Sigmoid colon (tissue), 7 donors: ENCODE measurements at places on chromosomes 5 and 9. TPM values are rescaled to one million over a fixed set of nuclear protein-coding genes. Genes with fewer than 3 reads are reported as not detected.
A peak's percentile ranks its signal among the peaks of the same experiment; 100 is the strongest.

GRCh38 chr5:152505442-152506042 is 100.5 kb upstream of the NMUR2 start:
- no peak for DNase-seq

Gene PHF24
- polyA plus RNA-seq: 0.60 TPM

- no peak for DNase-seq
Measured at GRCh38 chr9:13845460-13845859, 468.5 kb downstream of the NFIB start.

DNA sequence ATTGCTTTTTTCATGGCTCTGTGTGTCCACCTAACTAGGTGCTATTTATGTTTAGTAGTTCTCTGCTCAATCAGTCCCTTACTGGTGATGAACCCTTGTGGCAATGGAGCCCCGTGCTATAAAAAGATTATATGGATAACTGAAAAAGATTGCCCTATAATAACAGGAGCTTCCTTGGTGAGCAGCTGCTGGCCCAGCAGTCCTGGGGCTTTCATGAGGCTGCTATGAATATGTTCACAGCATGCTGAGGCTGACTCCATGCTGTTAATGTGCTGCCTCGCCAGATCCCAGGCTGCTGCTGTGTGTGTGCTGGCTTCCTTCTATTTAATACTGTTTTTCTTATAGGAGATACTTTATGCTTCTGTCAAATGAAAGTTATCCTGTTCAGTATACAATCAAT is 357.5 kb downstream of the TAF11L14 start:
- no peak for DNase-seq

GRCh38 chr9:93096811-93097382 is 880 bp downstream of the CARD19 start:
- DNase-seq: peak; percentile 69

DNA sequence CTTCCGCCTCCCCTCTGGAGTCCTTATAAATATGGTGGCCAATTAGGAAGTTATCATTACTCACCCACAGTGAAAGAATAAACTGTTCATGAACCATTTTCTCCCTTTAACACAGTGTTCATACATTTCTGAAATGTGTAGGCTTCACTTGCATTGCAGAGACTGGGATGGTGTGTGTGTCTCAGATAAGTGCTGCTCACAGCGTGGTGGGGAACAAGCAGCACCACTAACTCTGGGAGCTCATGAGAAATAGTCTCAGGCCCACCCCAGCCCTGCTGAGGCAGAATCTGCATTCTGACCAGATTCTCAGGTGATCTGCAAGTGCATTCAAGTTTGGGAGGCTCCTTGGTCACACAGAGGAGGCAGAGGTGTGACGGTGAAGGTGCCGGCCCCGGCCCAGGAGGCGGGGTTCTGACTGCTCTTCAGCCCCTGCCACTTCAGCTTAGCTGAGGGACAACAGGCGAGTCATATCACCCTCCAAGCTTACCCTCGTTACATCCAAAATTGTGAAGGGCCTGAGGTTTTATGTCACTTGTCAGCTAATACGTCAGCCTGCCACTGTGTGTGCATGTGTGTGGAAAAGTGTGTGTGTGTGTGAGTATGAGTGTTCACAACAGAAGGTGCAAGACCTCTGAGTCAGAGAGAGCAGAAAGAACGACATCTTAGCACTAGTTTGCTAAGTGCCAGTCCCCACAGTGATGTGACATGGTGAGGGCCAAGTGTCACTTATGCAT is 34.7 kb downstream of the DAP start:
- DNase-seq: no peak

DNA sequence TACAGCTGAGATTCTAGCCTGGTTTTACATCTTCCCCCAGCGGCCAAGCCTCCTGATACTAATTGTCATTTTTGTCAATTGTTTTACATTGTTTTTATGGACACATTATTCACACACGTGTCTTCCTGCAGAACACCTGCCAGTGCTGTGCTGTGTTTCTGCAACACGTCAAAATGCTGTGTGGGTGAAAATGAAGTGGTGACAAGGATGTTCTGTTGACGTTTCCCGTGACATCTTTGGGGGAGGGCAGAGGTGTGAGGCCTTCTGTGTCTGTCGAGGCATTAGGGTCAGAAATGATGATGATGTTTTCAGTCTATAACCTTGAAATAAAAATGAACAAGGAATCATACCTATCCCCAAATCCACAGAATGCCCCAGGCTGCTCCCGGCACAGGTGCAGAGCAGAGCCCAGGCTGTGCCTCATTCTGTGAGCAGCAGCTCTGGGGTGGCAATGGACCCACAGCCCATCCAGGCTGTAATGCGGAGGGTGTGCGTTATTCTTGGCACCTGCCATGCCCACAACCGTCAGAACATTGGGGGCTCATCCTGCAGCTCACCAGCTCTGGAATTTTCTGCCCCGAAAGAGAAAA is 23.6 kb upstream of the CEP72 start:
- DNase-seq: peak; percentile 43

Gene BARHL1
- polyA plus RNA-seq: not detected

DNA sequence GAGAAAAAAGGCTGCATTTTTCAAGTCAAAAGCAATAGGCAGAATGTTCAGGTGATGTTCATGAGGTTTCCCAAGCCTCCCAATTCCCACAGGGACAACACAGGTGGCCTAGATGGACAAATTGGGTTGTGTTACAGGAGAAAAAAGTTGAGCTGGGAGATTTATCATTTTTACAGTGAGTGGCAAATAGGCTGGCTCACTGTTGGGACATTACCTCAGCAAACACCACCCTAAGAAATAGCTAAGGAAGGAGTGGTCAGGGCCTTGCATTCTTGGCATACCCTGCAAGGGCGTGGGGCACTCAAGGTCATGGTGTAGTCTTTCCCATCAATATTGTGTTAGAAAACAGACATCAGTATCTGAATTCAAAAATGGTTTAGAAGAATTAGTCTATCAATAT is 23.3 kb upstream of the CPLANE1 start:
- DNase-seq: no peak

DNA sequence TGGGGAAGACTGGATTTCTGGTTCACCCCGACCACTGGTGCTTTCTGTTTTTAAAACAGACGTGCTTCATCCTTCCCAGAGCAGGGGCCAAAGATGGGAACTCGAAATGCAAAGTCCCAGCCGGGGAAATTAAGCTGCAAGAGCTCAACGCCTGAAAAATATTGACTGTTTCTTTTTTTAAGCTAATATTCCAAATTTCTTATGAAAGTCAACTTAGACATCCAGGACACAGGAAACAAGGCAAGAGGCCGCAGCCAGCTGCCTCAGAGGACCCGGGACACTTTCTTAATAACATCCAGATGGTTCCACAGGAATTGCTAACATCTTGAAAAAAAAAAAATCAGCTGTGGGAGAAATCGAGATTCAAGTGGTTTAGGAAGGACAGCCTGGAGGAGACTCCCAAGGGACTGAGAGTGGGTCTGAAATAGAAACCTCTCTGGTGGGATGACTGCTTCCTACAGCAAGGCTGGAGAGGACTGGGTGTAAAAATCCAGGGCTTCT is 144.9 kb downstream of the FGF1 start:
- DNase-seq: peak; percentile 86

Gene C1QTNF2
- not detected for polyA plus RNA-seq

DNA sequence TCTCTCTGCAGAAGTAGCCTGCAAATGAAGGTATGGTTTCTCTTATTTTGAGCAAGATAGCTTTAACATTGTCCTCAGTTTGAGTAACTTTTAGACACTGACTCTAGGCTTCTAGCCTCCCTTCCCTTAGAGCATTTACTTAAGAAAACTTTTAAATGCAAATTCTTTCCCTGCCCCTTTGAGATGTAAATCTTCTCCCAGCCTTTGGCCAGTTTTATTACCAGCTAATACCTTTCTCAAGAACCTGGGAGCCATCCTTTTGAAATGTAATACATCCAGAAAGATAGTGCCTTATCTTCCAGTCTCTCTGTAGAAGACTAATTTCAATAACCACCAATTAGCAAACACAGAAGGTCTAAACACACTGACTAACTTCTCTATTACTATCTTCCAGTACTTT is 688.9 kb upstream of the CDH9 start:
- DNase-seq: no peak

DNA sequence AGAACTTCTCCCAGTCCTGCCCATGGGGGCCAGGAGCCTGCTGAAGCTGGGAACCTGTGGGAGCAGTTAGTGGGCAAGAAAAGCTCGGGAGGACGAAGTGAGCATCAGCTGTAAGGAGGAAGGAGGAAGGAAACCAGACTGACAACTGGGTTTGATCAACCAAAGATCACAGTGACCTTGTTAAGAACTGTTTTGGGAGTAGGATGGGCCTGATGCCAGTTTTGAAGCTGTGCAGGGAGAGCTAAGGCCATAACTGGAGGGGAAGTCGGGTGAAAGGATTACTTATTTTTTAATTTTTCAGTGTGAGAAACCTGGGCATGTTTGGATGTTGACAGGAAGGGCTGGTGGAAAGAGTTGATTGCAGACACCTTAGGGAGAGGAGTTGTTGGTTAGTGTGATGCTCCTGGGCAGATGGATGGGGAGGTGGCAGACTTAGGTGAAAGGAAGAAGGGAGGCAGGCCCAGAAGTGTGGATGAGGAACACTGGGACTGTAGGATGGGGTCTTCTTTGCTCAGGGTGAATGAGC is 58.3 kb upstream of the KLF4 start:
- DNase-seq: no peak

- no peak for DNase-seq
Measured at GRCh38 chr5:14854799-14855198, 16.8 kb downstream of the ANKH start.

Gene TMEM174
- not detected for polyA plus RNA-seq
